Vagina (tissue), 2 donors: ENCODE measurements at places on chromosomes 5 and 9. TPM values are rescaled to one million over a fixed set of nuclear protein-coding genes. Genes with fewer than 3 reads are reported as not detected.

DNA sequence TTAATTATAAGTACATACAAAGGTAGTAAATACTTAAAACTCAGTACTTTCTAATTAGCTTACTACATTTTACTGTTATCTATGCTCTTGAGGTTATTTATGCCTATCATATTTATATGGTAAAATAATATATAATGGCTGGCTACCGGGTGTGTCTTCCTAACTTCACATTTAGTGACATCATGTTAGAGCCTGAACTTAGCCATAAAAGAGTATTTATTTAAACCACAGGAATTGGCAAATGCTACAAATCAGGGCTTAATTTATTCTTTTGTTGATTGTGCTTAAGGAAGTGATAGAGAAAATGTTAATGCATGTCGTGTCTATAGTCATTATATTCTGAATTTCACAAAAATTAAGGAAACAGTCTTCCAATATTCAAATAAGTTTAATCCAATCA lies 73.1 kb downstream of the NDUFAF2 start:
- no peaks in the 10 kb centered on the region for H3K4me1 ChIP-seq
- H3K27ac ChIP-seq, result no peak overlapping the region
- no peak for DNase-seq
- H3K4me3 ChIP-seq, result no peak overlapping the region
- H3K27me3 ChIP-seq, result no peaks in the 10 kb centered on the region

GRCh38 chr5:1950708-1951103 lies 68.0 kb upstream of the IRX4 start:
- no peak overlapping the region for H3K27ac ChIP-seq
- no peak overlapping the region for H3K4me3 ChIP-seq
- no peaks in the 10 kb centered on the region for H3K36me3 ChIP-seq

The PCDHB14 gene
- total RNA-seq, result 4.2 TPM

The LRRC26 gene
- not detected for total RNA-seq

The LRRC8A gene
- total RNA-seq, result 110 TPM
